Osteoblast (primary cell): ENCODE measurements at places on chromosomes 1 and 21.
A peak's percentile ranks its signal among the peaks of the same experiment; 100 is the strongest.

GRCh38 chr1:63772876-63773275 lies 941 bp upstream of the ROR1 start:
- DNase-seq: no peak

GRCh38 chr1:93554883-93555872 lies 107.3 kb downstream of the FNBP1L start:
- DNase-seq: no peak

DNA sequence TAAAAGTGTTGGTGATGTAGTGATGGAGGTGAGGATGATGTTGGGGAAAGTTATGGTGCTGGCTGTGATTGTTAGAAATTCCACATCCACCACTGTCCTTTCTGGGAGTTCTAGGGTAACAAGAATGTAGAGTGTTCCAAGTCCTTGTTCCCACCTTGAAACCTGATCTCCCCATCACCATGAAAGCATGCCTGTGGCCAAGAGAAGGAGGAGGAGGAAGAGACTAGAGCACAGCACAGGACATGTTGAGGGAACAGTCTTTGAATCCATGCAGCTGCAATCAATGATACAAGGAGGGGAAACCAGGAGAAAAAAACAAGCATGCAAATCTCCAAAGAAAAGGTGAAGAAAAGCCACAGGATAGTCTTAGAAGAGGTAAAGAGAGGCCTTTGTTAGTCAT lies 45.9 kb upstream of the ARTN start:
- no peak for DNase-seq

DNA sequence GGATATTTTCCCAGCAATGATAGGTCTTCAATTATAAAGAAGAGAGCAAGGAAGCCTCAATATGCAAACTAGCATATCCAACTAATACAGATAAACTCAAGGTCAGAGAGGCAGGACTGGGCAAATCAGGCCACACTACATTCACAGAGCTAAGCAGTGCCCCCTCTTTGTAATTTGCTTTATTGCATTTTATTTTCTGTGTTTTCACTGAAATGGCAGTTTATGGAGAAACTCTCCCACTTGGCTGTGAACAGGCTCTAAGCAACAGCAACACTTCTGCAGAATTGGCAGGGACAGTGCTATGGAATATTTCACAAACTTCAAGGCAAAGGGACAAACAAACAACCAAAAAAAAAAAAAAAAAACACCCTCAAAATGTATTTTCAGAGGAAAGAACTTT lies 93.4 kb upstream of the SOD1 start:
- no peak for DNase-seq

- DNase-seq: no peak
Measured at GRCh38 chr1:85379203-85380136, 85.5 kb downstream of the DDAH1 start.

DNA sequence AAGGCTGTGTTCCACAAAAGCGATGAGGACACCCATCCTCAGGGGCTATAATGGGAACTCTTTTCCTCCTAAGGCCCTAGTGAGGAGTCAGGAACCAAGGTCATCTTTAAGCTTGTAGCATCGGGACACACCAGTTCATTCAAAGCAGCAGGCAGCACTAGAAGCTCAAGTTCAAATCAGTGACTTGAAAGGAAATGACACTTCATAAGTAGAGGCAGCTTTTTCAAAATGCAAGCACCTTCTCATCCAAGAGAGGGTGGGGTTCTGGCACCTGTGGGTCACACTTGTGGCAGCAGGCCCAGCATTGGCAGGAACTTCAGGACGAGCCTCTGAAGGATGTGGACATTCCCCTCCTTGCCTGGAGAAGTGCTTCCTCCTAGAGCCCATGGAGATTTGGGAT lies 496.3 kb downstream of the KIF26B start:
- no peak for DNase-seq

- peak; percentile 81 for DNase-seq
Measured at GRCh38 chr1:30933874-30934252, 25.3 kb upstream of the SDC3 start.

DNA sequence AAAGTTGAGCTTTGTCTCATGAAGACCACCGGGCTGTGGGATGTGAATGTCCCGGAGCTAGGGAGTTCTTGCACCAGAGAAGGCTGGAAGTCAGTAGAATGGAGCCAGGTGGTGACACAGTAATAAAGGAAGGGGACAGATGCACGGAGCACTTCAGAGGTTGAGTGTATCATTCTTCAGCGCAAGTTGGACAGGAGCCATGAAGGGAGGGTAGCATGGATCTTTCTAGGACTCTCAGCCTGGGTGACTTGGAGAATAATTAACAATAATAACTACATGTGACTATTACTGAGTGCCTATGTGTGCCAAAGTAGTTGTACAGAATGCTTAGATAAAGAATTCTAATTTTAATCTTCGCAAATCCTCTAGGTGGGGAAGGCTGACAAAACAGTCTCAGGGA lies 258.7 kb upstream of the AJAP1 start:
- no peak for DNase-seq

DNA sequence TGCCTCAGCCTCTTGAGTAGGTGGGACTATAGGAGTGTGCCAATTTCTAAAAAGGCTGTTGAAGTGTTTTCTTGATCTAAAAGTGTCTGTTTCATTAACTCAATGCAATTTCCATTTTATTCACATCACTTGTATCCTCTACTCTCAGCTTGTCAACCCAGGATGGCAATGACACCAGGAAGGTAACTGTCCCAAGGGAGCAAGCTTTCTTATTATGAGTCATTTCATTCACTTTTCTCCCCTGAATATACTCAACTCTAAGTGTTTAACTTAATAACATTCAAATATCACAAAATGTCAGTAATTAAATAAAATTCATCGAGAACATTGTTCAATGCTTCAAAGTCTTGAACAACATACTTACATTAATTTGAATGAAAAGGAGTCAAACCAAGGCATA lies 22.9 kb upstream of the GFI1 start:
- no peak for DNase-seq

DNA sequence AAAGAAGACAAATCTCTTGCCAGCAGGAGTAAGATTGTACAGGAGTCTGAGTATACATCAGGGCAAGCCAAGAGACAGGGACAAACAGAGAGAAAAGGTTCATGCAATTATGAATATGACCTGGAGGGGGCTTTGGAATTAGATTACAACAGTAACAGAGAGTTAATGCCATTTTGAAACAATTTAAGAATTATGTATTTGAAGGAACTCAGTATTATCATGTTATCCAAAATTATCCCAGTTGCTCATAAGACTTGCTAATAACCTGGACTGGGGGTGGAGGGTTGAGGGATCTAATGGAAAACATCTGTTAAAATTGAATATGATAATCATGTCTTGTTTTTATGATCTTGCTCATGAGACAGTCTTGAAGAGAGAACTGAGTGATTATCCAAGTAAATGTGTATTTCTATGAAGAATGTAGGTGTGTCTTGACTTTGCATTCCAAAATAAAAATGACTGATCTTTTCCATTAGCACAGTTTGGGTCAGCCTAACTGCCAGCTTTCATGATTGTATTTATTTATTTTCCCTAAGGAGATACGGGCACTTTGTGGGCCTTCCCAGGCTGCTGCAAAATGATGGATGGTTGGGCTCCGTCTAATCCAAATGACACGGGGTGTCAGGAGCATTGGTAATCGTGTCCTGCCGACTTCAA lies 117.7 kb downstream of the ERG start:
- peak; percentile 79 for DNase-seq

DNA sequence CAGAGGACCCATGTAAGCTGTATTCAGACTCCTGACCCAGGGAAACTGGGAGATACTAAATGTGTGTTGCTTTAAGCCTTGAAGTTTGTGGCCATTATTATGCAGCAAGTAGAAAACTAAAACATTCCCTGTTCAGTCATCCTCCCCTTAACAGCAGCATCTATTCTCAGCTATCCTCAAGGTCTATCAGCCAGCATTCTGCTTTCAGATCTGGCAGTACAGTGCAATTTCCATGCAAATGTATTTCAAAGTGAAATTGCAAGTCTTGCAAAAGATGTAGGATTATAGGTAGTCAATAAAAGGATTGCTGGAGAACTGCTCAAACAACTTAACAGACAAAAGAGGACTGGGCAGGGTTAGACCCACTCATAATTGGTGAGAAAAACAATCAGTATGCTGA lies 111.3 kb downstream of the NOS1AP start:
- no peak for DNase-seq

GRCh38 chr1:2259668-2260402 lies 31.7 kb downstream of the SKI start:
- no peak for DNase-seq

- DNase-seq: no peak
Measured at GRCh38 chr1:145785547-145785946, 38.3 kb downstream of the RNF115 start.

DNA sequence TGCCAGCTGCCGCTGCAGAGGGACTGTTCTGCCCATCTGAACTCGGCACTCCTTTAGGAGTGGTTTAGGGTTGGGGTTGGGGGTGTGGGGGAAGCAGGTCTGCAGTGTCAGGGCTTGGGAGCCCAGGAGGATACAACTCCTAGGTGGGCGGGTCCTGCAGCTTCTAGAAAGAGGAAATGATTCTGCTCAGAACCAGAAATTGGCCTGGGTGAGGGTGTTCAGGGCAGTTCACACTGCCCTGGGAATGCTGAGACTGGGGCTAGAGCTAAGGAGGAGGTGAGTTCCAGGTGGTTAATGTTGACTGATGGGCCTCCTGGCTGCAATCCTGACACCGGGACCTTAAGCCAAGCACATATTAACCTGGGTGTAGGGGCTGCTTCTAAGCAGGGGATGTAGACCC lies 4.8 kb upstream of the SLC26A9 start:
- DNase-seq: peak; percentile 74

GRCh38 chr1:19179597-19180264 lies 30.3 kb downstream of the UBR4 start:
- peak; percentile 11 for DNase-seq

- DNase-seq: no peak
Measured at GRCh38 chr1:17795836-17796645, 40.9 kb downstream of the ACTL8 start.
